ENCODE measurements at places on chromosomes 12 and 14.

DNA sequence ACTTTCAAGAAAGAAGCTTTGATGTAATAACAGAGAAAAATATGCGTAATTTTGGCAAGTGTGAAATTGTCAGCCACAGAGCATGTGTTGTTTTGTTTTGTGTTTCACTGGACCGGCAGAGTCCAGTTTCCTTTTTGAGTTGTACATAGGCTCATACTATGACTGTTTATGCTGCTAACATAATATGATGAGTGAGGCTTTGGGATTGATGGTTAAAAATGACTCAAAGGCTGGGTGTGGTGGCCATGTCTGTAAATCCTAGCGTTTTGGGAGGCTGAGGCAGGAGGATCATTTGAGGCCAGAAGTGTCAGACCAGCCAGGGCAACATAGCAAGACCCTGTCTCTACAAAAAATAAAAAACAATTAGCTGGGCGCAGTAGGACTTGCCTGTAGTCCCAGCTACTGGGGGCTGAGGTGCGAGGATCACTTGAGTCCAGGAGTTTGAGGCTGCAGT lies 487.9 kb downstream of the PCNX1 start:
- H3K36me3 ChIP-seq: no peaks in the 10 kb centered on the region
- H3K27ac ChIP-seq: no peak overlapping the region
- DNase-seq: no peak
- no peak overlapping the region for H3K4me3 ChIP-seq

- DNase-seq: no peak
- no peak overlapping the region for H3K27ac ChIP-seq
- H3K27me3 ChIP-seq: no peaks in the 10 kb centered on the region
- no peaks in the 10 kb centered on the region for H3K36me3 ChIP-seq
Measured at GRCh38 chr12:81597928-81598604, 161.1 kb downstream of the PPFIA2 start.

- H3K4me3 ChIP-seq: no peak overlapping the region
- H3K27me3 ChIP-seq: no peaks in the 10 kb centered on the region
- DNase-seq: peak; percentile 44
- H3K27ac ChIP-seq: no peak overlapping the region
Measured at GRCh38 chr14:65077318-65077717, 25.0 kb downstream of the MAX start.

DNA sequence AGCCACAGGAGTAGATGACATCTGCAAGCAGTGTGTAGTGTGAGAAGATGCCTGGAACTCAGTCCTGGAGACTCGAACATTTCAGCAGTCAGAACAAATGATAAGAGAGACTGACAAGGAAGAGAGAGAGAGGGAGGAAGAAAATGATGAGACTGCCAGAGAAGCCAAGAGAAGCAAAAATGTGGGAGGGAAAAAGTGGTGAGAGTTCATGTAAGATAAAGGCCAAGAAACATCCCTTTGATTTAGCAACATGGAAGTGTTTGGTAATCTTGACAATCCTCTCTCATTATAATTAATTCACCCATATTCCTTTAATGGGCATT lies 42.6 kb downstream of the LIMA1 start:
- no peak overlapping the region for H3K27ac ChIP-seq
- peaks cover 6% of the 10 kb centered on the region for H3K4me1 ChIP-seq
- no peak for DNase-seq
- no peaks in the 10 kb centered on the region for H3K27me3 ChIP-seq
- no peak overlapping the region for H3K4me3 ChIP-seq

Data from GM23338 (cell line).